Amniotic stem cell (primary cell): ENCODE measurements at places on chromosomes 5 and 9.

- no peak for DNase-seq
Measured at GRCh38 chr5:88967633-88968585, 84.9 kb upstream of the MEF2C start.

GRCh38 chr5:68252673-68253623 lies 37.4 kb downstream of the PIK3R1 start:
- peak; percentile 66 for DNase-seq

DNA sequence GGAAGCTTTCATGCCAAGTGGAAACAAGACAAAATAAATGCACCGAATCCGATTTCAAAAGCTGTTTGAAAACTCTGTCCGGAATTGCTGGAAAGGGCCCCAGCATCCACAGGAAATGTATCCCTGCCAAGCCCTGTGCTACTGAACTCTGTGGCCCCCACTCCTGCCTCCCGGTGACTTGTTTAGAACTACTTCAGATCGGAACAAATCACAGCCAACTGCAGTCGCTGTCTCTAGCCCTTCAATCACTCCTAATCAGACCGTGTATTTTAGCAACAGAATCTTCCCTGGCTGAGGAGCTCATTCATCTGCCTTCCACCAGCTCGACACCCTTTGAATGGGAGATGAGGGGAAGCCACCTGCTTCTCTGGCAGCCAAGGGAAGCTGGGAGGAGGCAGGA lies 94.1 kb downstream of the KCNIP1 start:
- DNase-seq: no peak

- DNase-seq: no peak
Measured at GRCh38 chr5:18745042-18745987, 1111.1 kb downstream of the TAF11L14 start.

DNA sequence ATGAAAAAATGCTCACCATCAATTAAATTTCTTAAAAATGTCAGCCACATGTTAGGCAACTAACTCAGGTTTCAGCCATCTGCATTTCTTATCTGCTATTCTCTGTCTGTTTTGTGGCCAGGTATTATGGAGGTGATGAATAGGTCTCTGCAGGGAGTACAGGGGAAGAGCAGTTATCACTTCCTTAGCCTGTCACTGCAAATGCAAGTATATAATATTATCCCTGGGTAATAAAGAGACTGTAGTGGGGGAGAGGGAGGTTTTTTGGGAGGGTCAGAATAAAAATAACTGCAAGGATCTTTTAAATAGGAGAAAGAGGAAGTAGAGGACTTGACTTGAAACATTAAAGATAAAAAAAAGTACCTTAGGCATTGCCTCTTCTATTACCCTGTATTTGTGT lies 49.6 kb upstream of the PTGER4 start:
- DNase-seq: no peak

- DNase-seq: no peak
Measured at GRCh38 chr5:156584871-156585270, 257.9 kb downstream of the SGCD start.

- no peak for DNase-seq
Measured at GRCh38 chr5:58670582-58670981, 87.7 kb downstream of the RAB3C start.

DNA sequence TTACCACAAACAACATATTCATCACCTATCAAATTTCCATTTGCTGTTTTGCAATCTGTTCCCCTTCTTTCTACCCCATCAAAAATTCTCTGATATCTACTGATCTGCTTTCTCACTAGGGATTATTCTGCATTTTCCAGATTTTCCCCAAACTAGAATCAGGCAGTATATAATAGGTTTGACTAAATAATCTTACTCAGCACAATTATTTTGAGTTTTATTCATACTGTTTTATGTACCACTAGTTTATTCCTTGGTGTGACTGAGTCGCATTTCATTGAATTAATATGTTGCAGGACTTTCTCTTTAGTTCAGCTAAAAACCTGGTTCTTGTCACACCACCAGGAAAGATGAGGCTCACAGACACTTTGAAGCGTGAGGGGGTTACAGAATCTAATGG lies 131.4 kb downstream of the CYLC2 start:
- DNase-seq: no peak

DNA sequence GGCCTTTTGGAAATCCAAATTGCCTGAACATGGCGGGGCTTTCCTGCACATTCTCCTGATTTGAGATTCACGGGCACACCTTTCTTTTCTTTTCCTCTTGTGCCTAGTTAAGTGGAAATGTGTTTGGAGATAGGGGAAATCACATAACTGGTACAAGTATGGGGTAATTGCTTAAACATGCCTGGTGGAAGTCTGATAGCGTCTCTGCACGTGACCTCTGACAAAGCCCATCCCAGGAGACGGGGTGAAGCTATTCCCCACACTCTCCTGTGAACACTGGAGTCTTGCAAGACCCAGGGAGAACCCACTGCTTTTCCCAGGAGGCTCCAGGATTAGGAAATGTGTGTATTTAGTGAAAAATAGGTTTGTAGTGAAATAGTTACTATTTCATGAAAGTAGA lies 2.9 kb upstream of the REEP2 start:
- DNase-seq: no peak

- no peak for DNase-seq
Measured at GRCh38 chr5:140631036-140631417, 1.9 kb downstream of the CD14 start.
